Activated CD4-positive, alpha-beta T cell treated with anti-CD3 and anti-CD28 coated beads for 1 hour (primary cell): ENCODE measurements at places on chromosomes 2 and 18.

- no peak for DNase-seq
These were observed 8.2 kb downstream of the APLF start for GRCh38 chr2:68475576-68475975.

GRCh38 chr2:241780939-241781569, 4.4 kb downstream of the GAL3ST2 start:
- DNase-seq: no peak

DNA sequence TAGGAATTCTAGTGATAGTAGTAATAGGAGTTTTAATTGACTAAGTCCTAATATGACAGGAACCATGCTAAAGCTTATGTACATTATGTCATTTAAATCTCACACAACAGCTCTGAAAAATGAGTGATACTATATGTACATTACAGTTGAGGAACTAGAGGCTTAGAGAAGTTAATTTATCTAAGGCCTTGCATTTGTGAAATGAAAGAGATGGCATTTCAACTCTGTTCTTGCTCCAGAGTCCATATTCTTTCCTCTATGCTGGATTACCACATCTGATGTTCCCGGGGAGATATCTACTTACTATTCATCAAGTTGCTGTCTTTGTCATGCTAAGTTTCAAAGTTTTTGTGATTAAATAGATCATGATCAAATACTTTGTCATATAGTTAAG, 5.7 kb downstream of the AGPS start:
- DNase-seq: no peak

DNA sequence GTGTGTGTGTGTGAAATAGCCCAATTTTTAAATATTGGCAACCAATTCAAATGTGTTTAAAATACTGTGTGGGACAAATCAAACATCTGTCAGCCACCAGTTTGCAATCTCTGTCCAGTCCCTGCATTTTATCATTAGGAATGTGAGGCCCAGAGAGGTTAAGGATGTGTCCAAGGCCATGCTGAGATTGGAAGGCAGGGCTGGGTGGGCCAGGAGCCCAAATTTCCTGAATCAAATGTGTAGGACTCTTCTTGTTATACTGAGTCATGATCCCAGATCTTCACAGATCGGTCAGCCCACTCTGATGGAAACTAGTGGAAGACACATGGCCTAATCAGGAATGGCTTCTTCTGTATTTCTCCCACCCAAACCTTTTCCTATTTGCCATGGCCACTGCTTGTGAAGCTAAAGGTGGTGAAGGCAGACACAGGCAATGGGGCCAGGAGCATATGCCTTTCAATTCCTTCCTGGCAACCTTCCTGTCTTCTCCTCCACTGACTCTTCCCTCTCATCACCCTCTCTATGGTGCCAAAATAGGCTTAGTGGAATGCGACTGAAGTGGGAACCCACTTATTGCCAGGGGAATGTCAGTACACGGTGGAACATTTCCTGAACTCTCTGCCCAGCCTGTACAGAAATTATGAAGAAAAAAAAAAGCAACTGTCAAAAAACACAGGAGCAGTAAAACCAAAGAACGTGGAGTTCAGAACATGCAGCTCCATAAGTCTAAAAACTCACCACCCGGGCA, 35.5 kb downstream of the ZEB2 start:
- no peak for DNase-seq

DNA sequence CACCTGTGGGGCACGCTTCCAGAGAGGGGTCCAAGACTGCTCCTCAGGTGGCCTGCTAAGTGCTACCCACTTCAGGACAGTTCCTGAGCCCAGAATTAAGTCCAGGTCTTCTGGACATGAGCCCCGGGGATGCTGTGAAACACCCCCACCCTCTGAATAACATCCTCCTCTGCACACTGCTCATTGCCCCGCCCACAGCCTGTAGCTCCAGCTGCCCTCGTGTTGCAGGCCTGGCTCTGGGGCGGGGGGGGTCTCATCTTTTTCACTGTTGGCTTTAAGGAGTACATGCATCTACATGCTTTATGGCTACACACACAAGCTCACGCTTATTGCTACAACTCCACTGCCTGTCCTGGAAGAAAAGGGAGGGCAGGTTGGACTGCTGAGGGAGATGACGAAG, 92.8 kb downstream of the PTGR3 start:
- no peak for DNase-seq

- no peak for DNase-seq
These were observed 2.1 kb upstream of the HAAO start for GRCh38 chr2:42794271-42795046.

DNA sequence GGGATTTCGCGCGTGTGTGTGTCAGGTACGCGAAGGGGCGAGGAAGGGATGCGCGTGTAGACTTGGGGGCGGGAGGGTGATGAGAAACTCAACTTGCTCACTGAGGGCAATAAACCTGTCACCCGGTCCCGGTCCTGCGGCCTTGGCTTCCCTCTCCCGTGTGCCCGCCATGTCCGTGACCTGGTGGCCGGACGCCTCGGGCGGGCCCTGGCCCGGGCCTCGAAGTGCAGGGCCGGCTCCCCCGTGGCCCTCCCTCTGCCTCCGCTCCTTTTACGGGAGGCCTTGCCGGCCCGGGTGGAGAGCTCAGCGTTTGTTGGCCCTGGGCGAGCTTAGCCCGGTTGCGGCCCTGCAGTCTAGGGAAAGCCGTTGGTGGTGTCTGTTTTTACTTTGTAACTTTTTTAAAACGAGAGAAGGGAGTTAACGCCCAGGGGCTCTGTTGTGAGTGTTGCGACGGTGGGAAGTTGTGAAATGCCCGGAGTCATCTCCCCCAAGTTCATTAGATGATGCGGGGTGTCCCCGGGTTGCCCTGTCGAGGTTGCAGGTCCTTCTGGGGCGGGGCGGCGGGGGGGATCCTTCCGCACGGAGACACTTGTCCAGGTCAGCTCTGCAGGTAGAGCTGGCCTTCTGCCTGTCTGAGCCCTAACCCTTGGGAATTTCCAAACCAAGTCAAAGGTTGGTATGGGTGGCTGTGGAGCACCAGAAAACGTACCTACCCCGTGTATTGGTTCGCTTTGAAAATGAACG, 883 bp downstream of the SMCHD1 start:
- DNase-seq: peak; percentile 37

- DNase-seq: no peak
These were observed 280.4 kb downstream of the HRH4 start for GRCh38 chr18:24740829-24741228.

- no peak for DNase-seq
These were observed 349.7 kb upstream of the GALNT5 start for GRCh38 chr2:156907806-156908205.

GRCh38 chr2:157304811-157305722, 20.6 kb downstream of the ERMN start:
- DNase-seq: no peak

- DNase-seq: no peak
These were observed 91.4 kb upstream of the OTOS start for GRCh38 chr2:240231838-240232244.

- no peak for DNase-seq
These were observed 135.2 kb downstream of the RTN4 start for GRCh38 chr2:54915101-54915500.

GRCh38 chr2:37098416-37099118, 14.2 kb downstream of the GPATCH11 start:
- DNase-seq: no peak

DNA sequence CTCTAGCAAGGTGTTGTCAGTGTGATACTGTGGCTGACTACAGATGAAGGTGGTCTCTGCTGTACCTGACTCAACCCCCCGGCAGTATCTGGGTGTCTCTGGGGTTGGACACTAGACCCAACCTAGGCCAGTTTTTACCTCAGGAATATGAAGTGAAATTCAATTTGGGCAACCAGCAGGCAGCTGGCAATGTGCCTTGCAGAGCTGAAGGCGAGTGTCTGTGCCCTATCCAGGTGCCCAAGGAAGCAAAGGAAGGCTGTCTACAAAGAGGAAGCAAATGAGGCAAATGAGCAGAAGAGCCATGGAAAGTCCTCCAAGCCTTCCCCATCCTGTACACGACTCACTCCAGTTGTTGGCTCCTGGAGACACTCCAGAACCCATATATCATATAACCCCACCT, 264.6 kb upstream of the AGAP1 start:
- DNase-seq: no peak

GRCh38 chr2:137444970-137445369, 519.3 kb upstream of the HNMT start:
- no peak for DNase-seq

- DNase-seq: peak; percentile 38
These were observed 20.7 kb downstream of the SCYGR8 start for GRCh38 chr2:227766373-227766883.

DNA sequence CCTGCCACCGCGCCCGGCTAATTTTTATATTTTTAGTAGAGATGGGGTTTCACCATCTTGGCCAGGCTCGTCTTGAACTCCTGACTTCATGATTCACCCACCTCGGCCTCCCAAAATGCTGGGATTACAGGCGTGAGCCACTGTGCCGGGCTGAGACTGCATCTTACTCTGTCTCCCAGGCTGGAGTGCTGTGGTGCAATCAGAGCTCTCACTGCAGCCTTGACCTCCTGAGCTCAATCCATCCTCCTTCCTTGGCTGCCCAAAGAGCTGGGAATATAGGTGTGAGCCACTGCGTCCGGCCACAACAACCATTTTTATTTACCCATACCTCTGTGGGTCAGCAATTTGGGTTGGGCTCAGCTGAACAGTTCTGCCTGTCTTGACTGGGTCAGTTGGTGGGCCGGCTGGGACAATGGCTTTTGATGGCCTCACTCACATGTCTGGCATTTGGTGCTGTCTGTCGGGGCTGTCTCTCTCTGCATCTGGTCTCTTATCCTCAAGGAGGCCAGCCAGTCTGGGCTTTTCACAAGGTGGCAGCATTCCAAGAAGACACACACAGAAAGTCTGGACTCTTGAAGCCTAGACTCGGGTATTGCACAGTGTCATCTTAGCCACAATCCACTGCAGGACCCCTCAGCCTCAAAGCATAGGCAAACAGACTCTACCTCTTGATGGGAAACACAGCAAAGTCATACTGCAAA, 116.8 kb upstream of the GATA6 start:
- no peak for DNase-seq

DNA sequence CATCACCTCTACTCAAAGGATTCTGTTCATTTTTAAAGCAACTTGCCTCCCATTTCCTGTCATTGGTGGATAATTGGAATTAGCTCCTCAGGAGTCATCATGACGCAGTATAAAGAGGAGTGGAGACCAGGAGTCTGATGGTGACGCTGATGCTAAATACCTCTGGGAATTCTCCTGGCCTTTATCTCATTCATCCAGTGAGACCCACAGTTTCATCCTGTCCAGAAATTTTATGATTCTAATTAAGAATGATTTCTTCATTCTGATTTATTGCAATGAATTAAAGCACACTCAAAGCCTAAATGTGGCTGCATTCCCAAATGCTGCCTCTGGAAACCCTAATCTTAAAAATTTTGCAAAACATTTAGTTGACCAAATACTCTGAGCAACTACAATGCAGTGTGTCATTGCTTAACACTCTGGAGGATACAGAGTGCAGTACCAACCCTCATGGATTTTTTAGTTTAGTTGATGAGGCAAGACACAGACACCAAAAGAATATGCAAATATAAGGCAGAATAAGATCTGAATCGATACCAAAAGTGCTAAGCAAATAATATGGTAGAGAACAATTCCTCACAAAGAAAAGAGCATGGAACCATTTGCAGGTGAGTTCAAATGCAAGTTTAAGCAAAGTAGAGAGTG, 236.2 kb downstream of the ETAA1 start:
- no peak for DNase-seq

DNA sequence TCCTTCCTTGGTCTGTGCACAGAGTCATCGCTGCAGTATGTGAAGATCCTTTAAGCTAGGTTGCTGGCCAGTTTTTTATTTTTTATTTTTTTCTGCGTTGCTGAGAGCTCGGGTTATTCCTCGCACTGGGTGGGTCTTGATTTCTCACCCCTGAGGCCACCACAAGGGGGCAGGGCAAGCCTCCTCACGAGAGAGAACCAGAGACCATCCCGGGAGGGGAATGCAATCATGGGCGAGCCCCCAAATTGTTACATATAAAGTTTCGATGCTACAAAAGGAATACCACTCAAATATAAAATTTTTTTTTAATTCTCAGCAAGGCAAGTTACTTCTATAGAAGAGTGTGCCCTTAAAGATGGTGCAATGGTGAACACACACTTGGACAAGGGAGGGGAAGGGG, 24.9 kb downstream of the HTR2B start:
- no peak for DNase-seq

GRCh38 chr2:140064243-140064642, 1284.1 kb upstream of the NXPH2 start:
- no peak for DNase-seq

DNA sequence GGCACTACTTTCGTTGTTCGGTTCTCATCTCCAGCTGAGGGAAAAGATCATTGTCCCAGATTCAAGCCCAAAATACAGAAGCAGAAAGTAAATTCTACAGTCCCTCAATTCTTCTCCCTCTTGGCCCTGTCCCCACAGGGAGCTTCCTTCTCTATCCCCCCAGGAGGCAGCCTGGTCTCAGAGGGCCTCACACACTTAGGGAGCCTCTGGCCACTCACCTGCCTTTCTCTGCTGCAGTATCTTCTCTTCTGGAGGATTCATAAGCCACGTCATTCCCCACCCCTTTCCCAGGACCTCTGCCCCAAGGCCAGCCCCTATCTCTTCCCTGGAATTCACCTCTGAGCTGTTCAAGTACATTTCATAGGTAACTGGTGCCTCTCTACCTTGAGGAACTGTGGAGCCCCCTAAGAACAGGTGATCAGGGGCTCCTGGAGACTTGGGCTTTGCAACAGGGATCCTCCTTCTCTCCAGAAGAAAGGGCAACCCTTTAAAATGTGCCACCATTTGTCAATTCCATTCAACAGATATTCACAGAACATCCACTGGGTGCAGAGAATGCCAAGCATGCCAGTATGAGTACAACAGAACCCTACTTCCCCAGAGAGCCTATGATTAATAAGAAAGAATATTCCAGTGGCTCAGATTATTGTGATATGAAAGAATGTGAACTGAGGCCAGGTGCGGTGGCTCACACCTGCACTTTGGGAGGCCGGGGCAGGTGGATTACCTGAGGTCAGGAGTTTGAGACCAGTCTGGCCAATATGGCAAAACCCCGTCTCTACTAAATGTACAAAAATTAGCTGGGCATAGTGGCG, 72.9 kb downstream of the CIB4 start:
- DNase-seq: no peak

DNA sequence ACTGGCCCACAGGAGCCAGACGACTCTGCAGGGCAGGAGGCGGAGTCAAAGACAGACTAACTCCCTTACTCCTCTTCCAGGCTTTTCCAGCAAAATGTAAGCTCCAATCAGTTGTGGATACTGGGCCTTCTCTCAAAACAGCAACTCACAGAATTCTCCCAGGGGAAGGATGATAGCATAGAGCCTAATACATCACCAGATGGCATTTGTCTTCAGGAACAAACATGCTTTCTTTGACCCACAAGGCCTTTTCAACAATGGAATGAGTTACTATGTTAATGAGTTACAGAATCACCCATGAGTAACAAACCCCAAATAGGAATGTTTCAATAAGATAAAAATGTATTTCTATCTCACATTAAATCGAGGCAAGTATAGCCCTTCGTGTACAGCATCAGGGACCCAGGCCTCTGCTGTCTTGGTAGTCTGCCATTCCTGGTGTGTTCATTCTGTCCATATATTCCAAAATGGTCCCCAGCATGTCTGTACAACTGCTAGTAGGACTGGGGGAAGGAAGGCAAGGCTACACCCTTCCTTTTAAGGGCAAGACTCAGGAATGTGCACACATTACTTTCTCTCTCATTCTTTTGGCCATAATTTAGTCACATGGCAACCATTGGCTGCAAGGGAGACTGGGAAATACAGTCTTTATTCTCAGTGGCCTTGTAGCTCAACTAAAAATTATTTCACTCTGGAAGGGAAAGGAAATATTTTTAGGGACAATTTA, 76.4 kb downstream of the BOD1L2 start:
- DNase-seq: no peak

- no peak for DNase-seq
These were observed 260.8 kb downstream of the TGIF1 start for GRCh38 chr18:3710712-3711301.
